ENCODE measurements at places on chromosomes 7 and 10.

GRCh38 chr7:138545123-138545522 is 85.1 kb downstream of the TRIM24 start:
- DNase-seq, result no peak

- peak; percentile 77 for DNase-seq
Measured at GRCh38 chr7:102220960-102221800, 65.5 kb upstream of the SH2B2 start.

DNA sequence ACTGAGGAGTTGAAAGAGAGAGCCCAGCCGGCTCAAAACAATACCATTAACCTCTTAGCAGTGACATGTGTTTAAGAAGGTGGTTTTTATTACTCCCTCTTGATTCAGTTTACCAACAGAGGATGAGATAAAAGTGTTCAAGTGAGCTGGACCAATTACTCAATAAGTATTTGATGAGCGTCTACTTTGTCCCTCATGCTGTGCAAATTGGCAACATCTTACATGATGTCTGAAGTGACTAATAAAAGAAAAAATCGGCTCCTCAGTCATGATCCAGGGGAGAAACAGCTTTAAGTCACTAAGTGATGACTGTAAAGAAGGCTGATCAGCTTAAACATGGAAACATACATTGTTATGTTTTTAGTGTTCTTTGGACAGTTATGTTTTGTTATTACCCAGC is 7.8 kb downstream of the WNT16 start:
- DNase-seq, result no peak

DNA sequence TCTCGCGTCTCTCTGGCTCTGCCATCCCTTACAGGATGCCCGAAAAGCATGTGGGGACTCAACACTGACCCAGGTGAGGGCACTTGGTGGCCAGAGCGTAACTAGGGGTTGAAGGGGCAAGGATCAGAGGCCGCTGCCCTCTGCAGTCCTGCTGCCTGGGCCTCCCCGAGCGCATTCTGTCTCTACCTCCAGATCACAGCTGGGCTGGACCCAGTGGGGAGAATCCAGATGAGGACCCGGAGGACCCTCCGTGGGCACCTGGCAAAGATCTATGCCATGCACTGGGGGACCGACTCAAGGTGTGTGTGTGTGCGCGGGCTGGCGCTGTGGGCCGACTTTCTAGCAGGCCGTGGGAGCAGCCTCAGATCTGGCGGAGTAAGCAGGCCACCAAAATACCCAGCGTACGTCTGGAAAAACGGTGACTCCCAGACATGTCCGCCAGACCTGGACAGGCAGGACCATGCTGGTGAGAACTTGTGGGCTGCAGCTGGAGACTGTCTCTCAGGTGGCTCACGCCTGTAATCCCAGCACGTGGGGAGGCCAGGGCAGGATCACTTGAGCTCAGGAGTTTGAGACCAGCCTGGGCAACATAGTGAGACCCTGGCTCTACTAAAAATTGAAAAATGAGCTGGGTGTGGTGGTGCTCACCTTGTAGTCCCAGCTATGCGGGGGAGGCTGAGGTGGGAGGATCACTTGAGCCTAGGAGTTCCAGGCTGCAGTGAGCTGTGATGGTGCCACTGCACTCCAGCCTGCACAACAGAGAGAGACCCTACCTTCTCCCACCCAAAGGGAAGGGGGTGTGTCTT is 3.2 kb downstream of the GNB2 start:
- DNase-seq, result no peak

DNA sequence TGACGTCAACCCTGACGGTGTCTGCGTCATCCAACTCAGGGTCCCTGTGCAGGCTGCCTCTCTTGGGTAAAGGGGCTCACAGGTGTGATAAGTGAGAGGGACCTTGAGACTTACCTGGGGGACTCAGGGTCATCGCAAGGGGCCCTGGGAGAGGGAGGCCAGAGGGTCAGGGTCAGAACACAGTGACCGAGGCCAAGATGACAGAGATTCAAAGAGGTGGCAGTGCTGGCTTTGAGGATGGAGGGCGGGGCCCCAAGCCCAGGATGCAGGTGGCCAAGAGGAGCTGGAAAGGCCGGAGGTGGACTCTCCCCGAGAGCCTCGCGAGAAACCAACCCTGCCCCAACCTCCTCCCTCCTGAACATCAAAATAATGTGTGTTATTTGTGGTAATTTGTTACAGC is 165.2 kb upstream of the PPP2R2D start:
- DNase-seq, result no peak

DNA sequence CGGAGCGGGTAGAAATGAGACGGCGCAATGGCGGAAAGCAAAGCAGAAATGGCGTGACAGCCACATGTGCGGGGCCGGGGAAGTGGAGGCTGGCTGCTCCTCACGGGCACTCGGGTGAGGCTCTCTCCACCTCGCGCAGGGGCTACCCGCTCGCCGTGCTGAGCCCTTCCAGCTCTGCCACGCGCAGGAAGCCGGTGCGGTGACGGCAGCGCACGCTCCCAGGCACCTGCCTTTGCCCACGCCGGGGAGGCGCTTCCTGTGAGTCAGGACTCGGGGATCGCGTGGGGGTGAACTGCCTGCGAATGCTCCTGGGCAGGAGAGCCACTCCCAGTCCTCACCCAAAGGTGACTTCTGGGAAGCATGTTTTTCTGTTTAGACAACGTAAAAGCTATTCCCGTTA is 431.2 kb downstream of the GLRX3 start:
- no peak for DNase-seq

DNA sequence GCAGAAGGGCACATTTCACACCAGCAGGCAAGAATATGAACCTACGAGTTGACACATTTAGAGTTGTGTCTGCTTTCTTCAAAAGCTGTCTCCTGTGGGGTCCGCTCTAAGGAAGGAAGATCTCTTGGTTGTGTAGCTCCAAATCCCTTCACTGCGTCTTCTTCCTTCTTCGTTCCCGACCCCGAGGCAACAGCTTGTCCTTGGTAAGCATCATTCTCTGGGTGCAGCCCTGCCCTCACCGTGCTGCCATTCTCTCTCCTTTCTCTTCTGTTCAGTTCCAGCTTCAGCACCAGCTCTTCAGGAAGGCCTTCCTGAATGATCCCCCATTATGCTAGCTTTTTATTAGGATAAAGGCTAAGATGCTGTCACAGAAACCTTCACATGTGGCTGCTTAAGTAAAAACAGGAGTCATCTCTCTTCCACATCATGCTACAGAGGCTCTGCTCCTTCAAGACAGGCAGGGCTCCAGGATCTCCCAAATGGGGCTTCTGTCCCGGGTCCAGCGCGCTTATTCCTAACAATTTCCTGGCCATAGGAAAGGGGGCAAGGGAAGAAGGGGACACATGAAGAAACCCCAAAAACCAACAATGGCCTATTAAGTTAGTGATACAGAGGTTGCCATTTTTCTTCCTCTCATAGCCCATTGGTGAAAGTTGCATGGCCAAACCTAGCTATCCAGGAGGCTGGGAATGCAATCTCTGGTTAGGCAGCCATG is 52.2 kb upstream of the SHH start:
- DNase-seq, result no peak

- no peak for DNase-seq
Measured at GRCh38 chr7:6232534-6232933, 39.9 kb downstream of the CYTH3 start.

- peak; percentile 71 for DNase-seq
Measured at GRCh38 chr10:62437696-62438095, 63.5 kb downstream of the ZNF365 start.

DNA sequence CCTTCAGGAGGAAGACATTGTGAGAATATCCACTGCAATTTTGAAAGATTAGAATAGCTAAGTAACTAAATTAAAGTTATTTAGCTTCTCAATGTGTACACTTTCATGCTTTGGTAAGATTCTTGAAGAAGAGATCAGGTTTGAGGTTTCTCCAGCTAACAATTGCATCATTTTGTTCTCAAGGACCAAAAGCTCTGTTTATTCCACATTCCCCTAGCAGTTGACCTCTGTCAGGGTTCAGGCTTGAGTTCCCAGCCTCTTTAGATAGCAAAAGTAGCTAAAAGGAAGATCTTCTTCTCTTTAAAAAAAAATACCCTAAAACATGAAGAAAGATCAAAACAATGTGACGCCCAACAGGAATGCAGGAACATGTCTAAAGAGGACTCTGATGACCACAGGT is 179.4 kb upstream of the IGFBP3 start:
- DNase-seq, result no peak

DNA sequence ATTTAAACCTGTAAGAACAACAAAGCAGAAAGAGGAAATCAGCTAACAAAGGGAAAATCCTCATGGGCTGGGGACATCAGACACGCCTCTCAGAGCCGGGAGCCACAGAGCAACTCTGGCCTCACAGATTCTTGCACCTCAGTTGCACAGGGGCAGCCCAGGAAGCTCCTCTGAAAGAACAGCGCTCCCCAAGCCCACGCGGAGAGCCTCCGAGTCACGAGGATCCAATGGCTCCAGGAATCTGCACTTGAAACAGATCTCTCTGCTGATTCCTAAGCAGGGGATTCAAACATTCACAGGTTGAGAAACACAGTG is 213.2 kb upstream of the MGMT start:
- DNase-seq, result no peak

- DNase-seq, result no peak
Measured at GRCh38 chr10:44017483-44018145, 367.3 kb downstream of the CXCL12 start.

GRCh38 chr10:31952066-31952465 is 23.4 kb upstream of the ARHGAP12 start:
- no peak for DNase-seq

DNA sequence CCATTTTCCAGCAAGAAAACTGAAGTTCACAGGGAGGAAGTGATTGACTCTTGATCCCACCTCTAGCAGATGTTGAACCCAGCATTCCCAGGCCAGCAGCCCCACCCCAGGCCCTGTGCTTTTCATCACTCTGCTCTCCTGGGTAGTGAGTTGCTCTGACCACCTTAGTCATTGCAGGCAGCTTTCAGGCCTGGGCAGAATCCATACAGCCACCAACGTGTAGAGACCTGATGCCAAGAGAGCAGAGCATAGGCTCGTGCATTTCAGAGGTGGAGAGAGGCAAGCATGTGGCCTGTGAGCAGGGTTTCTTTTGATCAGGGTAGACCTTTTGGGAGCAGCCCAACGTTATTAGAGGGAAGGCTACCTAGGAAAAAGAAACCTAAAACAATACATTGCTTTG is 334.6 kb downstream of the PTEN start:
- no peak for DNase-seq

GRCh38 chr10:124231168-124232155 is 138.1 kb upstream of the CHST15 start:
- DNase-seq, result no peak

DNA sequence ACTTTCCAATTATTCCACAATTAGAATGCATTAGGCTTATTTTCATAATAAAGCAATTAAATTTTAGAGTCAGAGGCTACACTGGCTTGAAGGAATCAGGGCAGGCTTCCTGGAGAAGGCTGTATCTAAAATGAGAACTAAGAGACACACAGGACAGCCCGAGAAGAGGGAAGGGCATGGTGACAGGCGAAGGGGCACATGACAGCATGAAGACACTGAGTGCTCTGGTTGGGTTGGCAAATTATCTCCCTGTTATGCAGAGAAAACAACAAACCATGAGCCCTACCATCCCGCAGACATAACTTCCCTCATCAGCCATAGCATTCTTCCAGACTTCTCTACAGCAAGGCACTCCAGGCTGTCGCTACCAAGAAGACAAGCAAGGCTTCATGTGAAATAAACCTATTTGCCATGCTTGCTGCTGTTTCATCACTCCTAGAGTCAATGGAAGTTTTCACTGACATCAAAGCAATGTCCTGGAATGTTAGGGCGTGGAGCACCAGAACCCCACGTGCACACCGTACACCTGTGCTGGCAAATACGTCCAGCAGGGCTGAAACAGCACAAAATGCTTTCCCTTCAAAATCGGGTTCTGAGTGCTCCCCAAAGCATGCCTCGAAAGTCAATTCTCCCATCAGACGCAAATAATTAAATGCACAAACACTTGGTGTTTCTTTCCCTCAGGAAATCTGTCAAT is 21.3 kb downstream of the VOPP1 start:
- no peak for DNase-seq

DNA sequence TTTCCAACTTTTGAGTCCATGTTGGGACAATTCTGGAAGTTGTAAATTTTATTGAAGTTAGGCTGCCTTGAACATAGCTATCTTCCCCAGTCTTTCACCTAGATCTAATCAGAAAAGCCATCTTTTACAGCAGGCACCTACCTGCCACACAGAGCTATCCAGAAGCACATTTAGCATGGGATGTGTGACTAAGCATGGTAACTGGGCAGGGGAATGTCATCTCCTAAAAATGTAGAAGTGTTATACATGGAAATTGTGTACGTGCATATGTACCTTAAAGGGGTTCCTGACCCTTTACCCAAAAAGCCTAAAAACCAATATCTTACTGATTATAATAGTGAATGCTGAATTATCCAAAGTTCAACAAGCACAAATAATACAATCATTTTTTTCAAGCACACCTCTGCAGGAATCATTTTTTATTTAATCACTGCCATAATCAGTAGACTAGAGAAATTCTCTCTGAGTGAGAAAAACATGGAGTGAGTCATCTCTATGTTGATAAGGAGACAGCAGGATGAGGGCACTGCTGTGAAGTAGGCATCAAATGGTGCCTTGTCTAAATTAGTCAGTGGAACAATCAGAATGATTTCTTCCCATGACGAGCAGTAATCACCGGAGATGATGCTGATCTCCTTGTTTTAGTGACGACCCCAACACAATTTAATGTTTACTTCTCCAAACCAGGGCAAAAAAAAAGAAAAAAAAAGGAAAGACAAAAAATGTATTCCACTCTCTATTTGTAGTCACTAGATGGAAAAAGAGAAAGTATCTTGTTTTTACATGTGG is 75.9 kb downstream of the SORBS1 start:
- no peak for DNase-seq

GRCh38 chr7:64946772-64947171 is 43.7 kb downstream of the ZNF273 start:
- DNase-seq, result no peak

- no peak for DNase-seq
Measured at GRCh38 chr10:82980321-82980720, 1105.3 kb downstream of the NRG3 start.

GRCh38 chr7:103134836-103135554 is 13.9 kb downstream of the NAPEPLD start:
- DNase-seq, result no peak

Measured in brain microvascular endothelial cell (primary cell).